Thyroid gland (tissue), 4 donors: ENCODE measurements at places on chromosomes 11 and 22. TPM values are rescaled to one million over a fixed set of nuclear protein-coding genes. Genes with fewer than 3 reads are reported as not detected.
A peak's percentile ranks its signal among the peaks of the same experiment; 100 is the strongest.

DNA sequence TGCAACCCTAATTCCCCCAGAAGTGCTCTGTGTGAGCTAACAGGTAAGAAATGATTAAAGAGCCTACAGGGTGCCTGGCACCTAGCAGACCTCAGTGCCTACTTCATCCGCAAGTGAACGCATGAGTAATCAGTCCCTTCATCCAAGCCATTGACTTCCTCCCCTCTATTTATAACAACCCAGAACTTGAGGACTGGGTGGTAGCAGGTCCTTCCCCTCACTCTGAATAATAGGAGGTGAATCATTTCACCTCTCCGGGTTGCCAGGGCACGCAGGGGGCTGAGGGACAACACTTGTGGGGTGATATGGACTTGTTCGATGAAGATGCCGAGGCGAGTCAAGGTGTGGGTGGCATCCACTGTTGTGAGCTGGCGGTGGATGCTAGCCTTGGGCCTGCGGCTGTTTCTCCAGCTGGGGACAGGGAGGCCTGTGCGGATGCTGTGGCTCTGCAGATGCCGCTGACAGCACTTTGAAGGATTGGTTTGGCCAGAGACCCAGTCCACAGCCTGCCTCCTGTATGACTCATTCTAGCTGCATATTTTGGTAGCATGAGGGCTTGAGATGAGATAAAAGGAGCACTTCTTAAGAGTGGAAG lies 11.7 kb upstream of the SORL1-AS1 start:
- peaks cover 45% of the 10 kb centered on the region for H3K4me1 ChIP-seq
- H3K27ac ChIP-seq, result peak overlapping the region; percentile 80
- H3K27me3 ChIP-seq, result no peaks in the 10 kb centered on the region
- no peaks in the 10 kb centered on the region for H3K36me3 ChIP-seq
- peak; percentile 69 for DNase-seq

DNA sequence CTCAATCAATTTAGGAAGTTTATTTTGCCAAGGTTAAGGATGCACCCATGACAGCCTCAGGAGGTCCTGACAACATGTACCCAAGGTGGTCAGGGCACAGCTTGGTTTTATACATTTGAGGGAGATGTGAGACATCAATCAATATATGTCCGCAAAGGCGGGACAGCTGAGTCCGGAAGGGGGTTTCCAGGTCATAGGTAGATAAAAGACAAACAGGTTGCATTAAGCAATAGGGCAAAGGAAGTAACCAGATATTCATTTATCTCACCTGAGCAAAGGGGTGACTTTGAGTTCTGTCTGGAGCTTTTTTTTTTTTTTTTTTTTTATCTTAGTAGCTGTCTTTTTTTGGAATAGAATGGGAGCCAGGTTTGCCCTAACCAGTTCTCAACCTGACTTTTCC lies 2.0 kb upstream of the TRIM34 start:
- H3K36me3 ChIP-seq, result no peaks in the 10 kb centered on the region
- no peak overlapping the region for H3K4me3 ChIP-seq
- no peak for DNase-seq
- peaks cover 32% of the 10 kb centered on the region for H3K4me1 ChIP-seq
- no peak overlapping the region for H3K27ac ChIP-seq

DNA sequence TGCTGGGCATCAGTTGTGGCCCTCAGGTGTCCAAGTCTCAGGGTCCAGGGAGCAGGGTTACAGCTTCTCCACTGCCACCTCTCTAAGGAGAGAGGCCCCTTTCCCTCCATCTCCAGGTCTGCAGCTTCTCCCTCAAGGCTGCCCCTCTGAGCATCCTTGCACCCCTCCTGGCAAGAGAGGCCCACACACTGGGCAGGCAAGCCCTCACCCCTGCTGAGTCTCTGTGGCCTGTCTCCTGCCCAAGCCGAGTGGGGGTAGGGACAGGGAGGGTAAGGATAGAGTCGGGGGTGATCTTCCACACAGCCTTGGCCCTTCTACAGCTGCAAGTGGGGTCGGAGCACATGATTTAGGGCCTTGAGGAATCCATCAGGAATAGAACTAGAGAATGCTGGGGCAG lies 76.6 kb downstream of the ST3GAL4 start:
- peak overlapping the region; percentile 38 for H3K27ac ChIP-seq
- no peaks in the 10 kb centered on the region for H3K27me3 ChIP-seq
- DNase-seq, result no peak
- H3K4me3 ChIP-seq, result no peak overlapping the region

GRCh38 chr11:78354408-78355308 lies 63.0 kb downstream of the GAB2 start:
- H3K27ac ChIP-seq, result no peak overlapping the region
- no peak overlapping the region for H3K4me3 ChIP-seq
- H3K36me3 ChIP-seq, result no peaks in the 10 kb centered on the region

GRCh38 chr11:90221803-90222458 lies 918 bp downstream of the CHORDC1 start:
- no peaks in the 10 kb centered on the region for H3K27me3 ChIP-seq
- peak overlapping the region; percentile 65 for H3K4me3 ChIP-seq
- H3K27ac ChIP-seq, result peak overlapping the region; percentile 90

TP53I11 gene
- total RNA-seq, result 29.9 TPM

OR4C12 gene
- total RNA-seq, result not detected

OR52L1 gene
- not detected for total RNA-seq

CYB5R2 gene
- 9.3 TPM for total RNA-seq
